ENCODE measurements at places on chromosomes 4 and X.

GRCh38 chr4:7207628-7208231 lies 15.4 kb downstream of the SORCS2 start:
- DNase-seq: no peak

- DNase-seq: no peak
These were observed 78.9 kb upstream of the UNC5C start for GRCh38 chr4:95627709-95628108.

DNA sequence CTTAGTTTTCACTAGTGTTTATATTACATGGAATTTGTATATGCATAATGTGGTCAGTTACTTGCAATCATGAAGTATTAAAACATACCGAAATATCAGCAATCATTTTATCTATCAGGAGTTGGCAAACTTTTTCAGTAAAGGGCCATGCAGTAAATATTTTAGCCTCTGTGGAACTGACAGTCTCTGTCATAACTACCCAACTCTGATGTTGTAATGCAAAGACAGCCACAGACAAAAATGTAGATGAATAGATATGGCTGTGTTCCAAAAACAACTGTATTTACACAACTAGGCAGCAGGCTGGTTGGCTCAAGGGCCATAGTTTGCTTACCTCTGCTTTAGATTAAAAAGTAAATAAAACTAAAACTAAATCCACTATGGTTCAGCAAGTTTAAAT lies 200.2 kb downstream of the HS3ST1 start:
- DNase-seq: no peak

GRCh38 chr4:183360161-183360919 lies 38.1 kb upstream of the CLDN24 start:
- DNase-seq: peak; percentile 14

- no peak for DNase-seq
These were observed 92.9 kb upstream of the TNIP3 start for GRCh38 chr4:121256887-121257466.

DNA sequence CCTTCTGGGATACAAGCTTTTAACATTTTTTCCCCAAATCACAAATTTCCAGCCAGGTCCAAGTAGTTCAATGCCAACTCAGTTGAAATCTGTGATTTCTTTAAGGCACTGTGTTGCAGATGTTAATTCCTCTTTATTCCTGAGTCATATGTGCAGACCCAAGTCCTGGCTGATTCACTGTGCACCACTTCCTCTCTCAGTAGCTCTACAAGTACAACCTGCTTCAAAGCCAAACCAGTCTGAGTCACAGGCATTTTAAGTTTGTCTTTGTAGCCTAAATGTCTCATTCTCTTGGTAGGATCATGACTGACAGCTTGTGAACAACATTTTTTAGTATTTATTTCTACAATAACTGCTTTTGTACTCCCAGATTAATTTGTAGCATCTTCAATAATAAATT lies 165.6 kb upstream of the S100G start:
- DNase-seq: no peak

DNA sequence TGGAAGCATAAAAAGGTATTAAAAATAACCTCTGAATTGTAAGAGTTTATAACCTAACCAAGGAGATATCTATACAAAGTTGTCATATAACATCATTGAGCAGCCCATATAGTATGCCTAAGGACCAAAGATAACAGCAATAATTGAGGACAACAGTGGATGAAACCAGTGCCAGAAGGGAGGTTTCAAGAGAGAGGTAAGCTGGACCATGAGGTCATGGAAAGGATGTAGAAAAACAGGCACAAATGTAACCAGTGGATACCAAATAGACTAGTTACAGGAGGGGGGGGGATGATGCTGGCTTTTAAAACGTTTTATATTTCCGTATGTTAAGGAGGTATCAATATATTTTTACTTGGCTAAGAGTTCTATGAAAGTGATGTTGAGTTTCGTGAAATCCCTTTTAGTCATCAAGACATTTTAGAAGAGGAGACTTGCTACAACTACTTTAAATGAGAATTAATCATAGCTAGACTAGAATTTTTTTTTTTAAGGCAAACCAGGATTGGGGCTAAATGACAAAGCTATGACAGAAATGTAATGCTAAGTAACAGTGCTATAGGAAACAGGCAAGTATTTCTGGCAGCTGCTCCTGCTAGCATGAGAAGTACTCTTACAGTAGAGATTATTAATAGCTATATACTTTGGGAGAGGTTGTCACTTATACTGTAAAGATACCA lies 161.1 kb downstream of the FBXW7 start:
- no peak for DNase-seq

DNA sequence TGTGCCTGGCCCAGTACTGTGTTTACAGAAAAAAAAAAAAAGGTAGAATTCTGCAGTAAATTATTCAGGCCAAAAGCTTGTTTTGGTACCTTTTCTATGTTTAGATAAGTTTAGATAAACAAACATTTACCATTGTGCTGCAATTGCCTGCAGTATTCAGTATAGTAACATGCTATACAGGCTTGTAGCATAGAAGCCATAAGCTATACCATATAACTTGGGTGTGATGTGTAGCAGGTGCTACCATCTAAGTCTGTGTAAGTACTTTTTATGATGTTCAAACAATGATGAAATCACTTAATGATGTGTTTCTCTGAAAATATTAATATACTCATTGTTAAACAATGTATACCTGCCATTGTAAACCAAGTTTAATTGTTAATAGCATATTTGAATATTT lies 241.6 kb upstream of the HS3ST1 start:
- no peak for DNase-seq

DNA sequence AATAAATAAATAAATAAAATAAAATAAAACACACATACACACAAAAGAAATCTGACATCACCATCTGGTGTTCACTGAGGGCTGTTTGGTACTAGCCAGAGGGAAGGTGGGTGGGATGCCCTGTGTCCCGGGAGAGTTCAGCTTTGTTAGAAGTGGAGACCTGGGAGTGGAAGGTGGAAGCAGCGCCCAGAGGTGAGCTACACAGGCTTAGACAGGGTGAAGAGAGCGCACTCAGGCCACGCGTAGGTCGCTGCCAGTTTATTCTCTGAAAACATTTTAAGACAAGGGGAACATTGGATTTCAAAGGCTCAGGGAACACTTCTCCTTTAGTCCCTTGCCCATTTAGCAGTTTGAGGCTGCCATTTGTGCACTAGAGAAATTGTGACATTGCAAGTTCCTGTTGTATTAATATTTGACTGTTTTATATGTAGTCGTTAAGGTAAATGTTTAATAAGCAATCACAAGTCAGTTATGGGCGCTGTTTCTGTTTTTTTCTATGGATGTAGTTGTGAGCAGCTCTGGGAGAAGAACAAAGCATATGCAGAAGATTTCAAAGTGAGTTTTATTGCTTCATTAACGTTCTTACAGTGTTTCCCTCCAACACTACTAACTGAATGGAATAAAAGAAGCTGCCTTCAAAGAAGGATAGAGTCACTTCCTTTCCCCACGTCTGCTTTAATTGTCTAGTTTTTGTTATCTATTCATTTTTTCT lies 405.5 kb upstream of the NR3C2 start:
- no peak for DNase-seq

Measured in dermis microvascular lymphatic vessel endothelial cell (primary cell).